NCI-H187 (cell line): ENCODE measurements at places on chromosomes 2 and 18.
A peak's percentile ranks its signal among the peaks of the same experiment; 100 is the strongest.

GRCh38 chr18:2547477-2548087 is 23.7 kb downstream of the METTL4 start:
- DNase-seq, result no peak

- DNase-seq, result no peak
Observed at GRCh38 chr2:68968221-68968620, 6.2 kb upstream of the GKN1 start.

DNA sequence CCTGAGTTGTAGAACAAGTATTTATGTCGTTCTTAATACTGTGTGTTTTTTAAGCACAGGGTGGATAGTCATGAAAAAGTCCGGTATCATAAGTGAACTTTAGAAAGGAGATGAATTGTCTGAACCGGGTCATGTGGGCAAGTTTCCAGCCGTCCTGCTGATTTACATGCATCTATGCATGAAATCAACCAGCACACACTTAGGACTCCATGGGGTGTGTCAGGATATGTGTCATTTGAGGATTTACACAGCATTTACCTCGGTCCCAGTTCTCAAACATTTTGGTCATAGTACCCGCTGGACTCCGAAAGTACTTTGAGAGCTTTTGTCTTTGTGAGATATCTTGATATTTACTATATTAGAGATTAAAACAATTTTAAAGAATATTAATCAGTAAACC is 47.5 kb upstream of the TWSG1 start:
- DNase-seq, result no peak

DNA sequence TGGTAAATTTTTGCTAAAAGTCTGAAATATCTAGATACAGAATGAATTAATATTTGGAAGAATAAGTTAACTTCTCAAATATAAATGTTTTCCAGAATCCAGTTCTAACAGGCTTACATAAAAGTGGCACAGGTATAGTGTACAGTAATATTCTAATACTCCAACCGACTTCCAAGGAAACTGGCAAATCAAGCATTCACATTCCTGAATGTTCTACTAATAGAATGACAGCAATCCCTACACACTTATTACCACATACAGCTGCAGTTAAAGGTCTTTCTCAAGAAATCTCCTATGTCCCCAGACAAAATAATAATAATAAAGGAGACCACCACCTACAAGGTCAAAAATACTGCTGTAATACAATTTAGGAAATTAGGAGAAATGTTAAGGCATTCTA is 31.9 kb downstream of the TMEM131 start:
- DNase-seq, result no peak

- peak; percentile 91 for DNase-seq
Observed at GRCh38 chr2:1972422-1972821, 228.1 kb upstream of the PXDN start.

- DNase-seq, result no peak
Observed at GRCh38 chr2:201483342-201483741, 31.8 kb downstream of the STRADB start.

DNA sequence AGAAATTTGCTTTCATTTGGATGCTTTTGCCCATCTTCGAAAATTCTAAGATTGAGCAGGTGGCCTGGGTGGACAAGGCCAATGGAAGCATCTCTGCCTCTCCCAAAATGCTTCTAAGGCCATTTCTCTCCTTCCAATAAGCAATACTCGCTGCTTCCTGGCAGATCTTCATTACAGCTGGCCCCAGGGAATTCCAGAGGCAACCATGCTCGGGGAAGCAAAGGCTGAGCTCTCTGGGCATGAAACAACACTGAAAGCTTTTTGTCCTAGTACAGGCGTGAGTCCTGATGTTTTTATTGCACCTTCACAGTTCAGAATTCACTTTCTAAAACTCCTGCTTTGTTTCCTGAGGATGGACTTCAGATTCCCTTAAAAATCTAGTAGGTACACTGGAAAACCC is 11.8 kb upstream of the NEDD4L start:
- DNase-seq, result no peak

DNA sequence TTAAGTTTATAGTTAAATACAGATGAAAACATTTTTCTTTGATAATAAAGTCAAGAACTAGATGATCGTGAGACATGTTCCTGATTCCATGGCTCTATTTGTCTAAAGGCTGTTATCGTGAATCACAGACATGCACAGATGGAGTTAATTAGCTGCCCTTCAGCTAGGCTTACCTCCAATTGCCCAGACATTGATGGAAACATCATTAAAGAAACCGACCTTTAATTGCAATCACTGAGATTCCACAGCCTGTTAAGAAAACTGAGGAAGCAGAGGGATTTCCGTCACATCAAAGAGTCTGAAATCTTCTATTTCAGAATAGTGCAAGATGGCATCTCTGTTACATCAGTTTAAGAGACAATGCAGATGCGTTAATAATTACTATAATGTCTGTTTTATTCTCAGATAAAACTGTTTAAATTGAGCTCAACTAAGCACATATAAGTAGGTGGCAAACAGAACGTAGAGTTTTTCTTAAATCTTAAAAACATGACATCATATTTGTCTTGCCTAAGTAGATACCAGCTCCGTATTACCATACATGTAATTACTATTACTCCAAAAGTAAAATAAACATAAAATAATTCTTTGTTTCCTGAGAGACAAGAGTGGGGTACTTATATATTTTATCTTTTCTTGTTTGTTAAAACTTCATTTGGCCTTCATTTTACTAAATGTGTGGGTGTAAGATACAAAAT is 23.9 kb upstream of the CRACDL start:
- no peak for DNase-seq

- no peak for DNase-seq
Observed at GRCh38 chr18:8706791-8707555, 1.6 kb downstream of the MTCL1 start.

DNA sequence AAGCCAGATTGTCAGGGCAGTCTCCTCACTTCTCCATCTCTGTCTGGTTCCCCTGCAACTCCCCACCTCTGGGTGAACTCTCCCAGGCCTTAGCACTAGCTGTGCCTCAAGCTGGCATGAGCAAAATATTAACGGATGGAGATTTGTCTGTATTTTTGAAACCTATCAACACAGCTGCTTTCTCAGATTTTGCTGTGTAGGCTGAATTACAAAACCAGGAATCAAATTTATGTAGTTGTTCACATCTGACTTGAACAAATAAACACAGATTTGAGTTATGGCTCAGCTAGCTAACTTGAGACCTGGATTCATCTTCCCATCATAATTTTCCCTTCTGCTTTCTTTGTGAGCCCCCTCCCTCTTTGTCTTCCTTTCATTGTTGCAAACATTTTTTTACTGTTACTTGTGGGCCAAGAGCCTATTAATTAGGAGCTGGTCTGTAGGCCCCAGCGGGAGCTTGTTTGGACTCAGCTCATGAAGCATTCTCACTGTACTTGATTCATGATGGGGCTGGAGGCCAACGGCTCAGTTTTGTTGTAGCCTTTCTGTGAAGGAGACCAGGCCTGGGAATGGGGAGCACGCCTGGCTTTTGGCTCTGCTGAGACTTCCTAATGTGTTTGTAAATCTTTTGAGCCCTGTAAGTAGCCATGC is 164.1 kb upstream of the GATA6 start:
- DNase-seq, result no peak

- no peak for DNase-seq
Observed at GRCh38 chr18:74778191-74778847, 180.6 kb downstream of the ZNF407 start.

DNA sequence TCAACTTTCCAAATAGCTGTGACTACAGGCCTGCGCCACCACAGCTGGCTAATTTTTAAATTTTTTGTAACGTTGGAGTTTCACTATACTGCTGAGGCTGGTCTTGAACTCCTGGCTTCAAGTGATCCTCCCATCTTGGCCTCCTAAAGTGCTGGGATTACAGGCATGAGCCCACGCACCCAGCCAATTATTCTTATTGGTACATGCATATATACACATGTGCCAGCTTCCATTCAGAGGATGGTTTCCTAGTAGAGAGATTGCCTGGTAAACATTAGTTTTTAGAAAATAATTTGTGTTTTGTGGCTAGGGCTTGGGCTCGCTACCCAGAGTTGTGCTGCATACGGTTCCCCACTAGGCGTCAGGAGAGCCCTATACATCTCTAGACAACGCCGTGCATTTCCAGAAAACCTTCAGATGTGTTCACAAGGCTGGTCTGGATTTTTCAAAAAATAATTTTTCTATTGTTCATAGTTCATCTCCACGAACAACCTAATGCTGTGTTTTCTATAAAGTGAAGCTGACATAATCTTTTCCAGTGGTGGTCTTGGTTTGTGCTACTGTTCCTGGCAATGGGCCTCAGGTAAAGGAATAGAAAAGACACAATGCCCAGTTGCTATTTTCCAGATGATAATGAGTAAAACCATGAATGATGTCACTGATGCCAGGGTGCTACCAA is 14.6 kb upstream of the AFG3L2 start:
- no peak for DNase-seq

DNA sequence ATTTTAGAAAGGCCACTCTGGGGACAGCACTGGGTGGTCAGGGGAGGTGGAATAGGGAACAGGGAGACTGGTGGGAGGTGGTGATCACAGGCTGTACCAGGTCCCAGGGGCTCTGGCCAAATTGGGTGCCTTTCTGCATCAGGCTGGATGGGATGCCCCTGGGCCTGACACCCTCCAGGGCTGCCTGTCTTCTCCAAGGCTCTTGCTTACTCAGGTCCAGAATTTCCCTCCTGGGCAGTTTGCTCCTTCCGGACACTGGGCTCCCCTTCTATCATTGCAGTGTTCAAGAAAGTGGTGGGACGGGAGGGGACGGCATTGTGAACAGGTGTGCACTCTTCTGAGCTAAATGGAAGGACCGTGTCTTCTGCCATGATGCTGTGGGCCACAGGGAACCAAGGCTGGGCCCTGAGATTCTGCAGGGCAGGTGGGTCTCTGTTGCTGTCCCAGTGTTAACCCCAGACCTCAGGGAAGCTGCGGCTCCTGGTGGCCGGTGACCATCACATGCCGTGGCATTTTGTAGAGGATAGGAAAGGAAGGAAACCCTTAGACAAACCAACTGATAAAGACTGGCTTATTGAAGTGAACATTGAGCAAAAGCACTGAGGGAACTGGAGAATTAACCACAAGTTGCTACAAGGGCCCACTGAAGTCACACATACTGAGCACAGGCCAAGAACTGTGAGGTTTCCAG is 93.7 kb upstream of the HS6ST1 start:
- DNase-seq, result no peak

GRCh38 chr18:23277399-23277798 is 142.1 kb downstream of the CABLES1 start:
- no peak for DNase-seq

DNA sequence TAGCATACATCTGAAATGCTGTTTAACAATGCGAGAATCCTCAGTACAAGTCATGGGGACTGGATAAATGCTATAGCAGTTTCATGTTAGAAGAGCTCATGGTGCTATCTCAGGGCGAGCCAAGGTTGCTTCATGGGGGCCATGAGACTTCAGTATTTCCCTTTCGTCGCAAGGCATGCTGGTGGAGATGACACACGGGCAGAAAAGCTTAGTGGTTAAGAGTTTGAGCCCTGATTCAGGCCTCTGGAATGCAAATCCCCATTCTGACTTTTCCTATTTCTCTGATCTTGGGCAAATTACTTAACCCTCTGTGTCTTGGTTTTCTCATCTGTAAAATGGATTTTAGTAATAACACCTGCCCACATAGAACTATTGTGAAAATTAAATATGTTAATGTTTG is 57.4 kb upstream of the EPHA4 start:
- DNase-seq, result no peak

- DNase-seq, result no peak
Observed at GRCh38 chr2:212912445-212913103, 238.8 kb downstream of the IKZF2 start.

- no peak for DNase-seq
Observed at GRCh38 chr2:157264099-157264498, 6.6 kb downstream of the GALNT5 start.

GRCh38 chr2:221851531-221852045 is 279.5 kb upstream of the EPHA4 start:
- DNase-seq, result no peak

DNA sequence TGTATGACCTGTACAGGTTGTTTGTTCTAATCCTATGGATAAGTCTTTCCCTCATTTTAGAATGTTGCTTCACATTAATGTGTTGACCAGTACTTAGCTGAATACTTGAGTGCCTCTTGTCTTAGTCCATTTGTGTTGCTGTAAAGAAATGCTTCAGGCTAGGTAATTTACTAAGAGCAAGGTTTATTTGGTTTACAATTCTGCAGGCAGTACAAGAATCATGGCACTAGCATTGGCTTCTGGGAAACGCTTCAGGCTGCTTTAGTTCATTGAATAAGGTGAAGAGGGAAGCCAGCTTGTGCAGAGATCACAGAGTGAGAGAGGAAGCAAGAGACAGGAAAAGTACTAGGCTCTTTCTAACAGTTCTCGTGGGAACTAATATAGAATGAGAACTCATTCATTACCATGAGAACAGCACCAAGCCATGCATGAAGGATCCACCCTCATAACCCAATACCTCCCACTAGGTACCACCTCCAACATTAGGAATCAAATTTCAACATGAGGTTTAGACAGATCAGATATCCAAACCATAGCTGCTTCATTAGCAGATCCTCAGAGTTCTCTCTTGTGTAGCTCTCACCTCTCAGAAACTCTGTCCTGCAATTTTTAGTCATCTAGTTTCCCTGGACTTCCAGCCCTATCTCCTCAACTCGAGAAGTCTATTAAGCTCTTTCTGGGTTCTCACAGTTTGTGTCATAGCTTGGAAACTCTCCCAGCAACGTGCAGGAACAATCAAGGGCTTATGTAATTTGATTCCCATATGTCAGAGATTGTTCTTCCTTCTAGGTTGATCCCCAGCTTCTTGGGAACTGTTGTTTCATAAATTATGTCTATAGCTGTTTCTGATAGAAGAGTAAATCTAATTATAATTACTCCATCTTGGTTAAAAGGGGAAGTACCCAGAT is 2082.3 kb upstream of the CELF4 start:
- DNase-seq, result peak; percentile 69

DNA sequence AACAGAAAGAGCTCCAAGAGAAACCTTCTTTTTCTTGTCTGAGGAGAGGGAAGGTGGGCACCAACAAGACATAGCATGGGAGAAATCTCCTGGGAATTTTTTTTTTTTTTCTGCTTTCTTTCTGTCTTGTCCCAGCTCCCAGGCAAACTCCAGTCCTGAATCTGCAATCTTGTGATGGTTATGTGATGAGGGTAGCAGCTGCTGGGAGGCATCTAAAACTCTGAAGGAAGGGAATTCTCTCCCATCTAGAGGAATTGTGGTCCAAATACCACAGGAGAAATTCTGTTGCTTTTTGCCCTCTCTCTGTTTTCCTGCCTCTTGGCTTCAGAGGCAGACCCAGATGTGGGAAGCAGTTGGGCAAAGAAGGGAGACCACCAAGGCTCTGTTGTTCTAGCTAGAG is 16.7 kb downstream of the SCRN3 start:
- no peak for DNase-seq

- no peak for DNase-seq
Observed at GRCh38 chr2:96262306-96262705, 3.5 kb downstream of the TMEM127 start.
